ENCODE measurements at places on chromosomes 11 and 22.

GRCh38 chr11:115391598-115391997 is 112.6 kb downstream of the CADM1 start:
- DNase-seq, result no peak

DNA sequence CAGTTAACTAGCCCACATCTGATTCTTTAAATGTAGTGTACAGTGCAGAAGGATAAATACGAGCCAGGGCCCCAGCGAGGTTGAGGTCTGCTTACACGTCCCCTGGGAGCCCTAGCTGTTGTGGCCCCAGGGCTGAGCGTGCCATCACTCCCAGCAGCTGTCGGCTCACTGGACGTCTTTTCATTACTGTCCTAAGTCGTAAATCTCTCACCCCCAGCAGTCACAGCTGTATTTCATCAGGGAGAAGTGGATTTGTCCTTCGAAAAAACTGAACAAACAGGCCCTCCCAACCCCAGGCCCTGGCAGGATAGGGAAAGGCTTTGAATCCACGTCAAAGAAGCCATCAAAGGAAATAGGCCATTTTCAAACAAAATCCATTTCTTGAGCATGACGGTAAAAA is 110.4 kb upstream of the CSNK2A3 start:
- no peak for DNase-seq

GRCh38 chr11:133403900-133404299 is 128.4 kb downstream of the OPCML start:
- no peak for DNase-seq

- DNase-seq, result no peak
These were observed 62.4 kb upstream of the BMAL1 start for GRCh38 chr11:13215149-13215548.

DNA sequence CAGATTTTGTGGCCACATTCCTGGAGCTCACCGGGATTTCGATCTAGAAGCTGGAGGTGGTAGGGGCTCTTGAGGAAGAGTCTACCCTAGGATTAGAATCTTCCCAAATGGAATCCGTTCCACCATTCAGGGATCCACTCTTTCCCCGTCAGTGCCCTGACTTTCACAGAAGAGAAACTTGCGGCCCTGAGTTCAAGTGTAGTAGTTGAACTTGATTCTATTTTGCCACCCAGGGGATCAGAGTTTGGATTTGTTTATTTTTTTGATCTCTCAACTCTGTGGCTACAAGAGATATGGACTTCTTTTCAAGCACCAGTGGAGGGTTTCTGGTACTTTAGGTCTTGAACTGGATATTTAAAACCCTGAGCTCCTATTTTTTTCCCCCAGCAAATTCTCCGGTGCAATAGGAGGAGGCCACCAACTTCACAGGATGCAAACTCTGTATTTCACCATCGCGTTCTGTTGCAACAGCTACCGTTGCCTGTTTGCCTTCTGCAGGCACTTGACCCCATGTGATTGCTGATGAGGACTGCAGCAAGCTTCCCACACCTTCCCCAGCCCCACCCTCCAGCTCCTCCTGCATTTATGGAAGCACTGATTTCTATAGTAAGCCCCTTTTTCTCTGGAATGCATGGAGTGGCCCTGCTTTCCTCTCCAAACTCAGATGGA is 14.8 kb upstream of the MRGPRF start:
- DNase-seq, result no peak

DNA sequence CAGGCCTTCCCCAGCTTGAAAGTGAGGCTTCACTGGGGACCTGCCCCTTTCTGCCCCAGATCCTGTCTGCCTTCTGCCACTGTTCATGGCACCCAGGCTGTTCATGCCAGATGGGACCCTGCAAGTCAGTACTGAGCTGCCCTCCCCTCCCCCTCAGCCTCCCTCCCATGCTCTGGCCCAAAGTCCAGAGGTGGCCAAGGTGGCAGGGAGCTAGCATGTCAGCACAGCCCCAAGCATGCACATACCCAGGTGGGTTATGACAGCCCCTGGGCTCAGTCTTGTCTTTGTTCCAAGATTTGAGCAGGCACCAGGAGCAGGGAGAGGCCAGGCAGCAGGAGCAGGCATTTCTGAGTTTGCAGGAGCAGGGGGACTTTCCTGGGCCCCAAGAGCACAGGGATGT is 44.1 kb downstream of the DDIAS start:
- DNase-seq, result no peak

DNA sequence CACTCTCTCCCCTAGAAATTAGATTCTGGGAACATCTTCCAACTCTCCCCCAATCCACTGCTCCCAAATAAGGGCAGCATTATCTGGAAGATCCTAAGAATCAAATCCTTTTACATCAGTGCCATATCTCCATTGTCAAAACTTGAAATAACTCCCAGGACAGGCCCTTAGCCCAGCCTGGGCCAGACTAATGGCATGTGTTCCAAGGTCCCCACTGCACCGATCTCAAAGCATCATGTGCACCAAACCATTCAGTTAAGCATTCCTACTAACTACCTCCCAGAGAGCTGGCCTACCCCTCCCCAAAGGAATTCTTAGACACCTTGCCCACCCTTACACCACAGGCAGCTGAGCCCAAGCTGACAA is 44.2 kb upstream of the POU2AF1 start:
- no peak for DNase-seq

GRCh38 chr11:96267001-96267495 is 75.9 kb downstream of the MAML2 start:
- DNase-seq, result no peak

DNA sequence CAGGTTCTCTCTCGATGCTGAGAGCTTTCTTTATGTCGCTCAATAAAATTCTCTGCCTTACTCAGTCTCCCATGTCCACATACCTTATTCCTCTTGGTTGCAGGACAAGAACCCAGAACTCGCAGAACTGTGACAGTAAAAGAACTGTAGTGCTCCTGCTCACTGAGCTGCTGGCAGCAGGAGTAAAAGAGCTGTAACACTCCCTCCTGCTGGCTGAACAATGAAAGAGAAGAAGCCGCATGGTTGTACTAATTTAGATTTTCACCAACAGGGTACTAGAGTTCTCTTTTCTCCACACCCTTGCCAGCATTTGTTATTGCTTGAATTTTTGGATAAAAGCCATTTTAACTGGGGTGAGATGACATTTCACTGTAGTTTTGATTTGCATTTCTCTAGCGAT is 433.2 kb downstream of the GUCY1A2 start:
- no peak for DNase-seq

DNA sequence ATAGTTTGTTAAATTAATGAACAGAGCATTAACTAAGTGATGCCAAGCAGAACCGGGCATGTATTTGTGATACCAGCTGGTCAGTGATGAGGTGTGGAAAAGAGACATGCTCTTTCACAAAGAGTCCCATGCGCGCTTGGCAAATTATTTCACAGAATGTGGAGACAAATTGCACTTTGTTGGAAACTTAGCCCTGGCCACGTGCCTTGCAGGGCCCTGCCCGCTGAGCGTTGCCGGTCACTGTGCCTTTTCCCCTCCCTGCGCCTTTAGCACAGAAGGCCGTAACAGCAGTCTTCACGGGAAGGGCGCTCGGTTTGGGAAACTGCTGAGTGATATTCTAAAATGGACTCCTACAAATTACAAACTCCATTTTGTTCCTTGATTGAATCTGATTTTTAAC is 235.9 kb downstream of the TBC1D22A start:
- DNase-seq, result no peak

- DNase-seq, result no peak
These were observed 23.9 kb downstream of the GLB1L2 start for GRCh38 chr11:134355656-134356055.

DNA sequence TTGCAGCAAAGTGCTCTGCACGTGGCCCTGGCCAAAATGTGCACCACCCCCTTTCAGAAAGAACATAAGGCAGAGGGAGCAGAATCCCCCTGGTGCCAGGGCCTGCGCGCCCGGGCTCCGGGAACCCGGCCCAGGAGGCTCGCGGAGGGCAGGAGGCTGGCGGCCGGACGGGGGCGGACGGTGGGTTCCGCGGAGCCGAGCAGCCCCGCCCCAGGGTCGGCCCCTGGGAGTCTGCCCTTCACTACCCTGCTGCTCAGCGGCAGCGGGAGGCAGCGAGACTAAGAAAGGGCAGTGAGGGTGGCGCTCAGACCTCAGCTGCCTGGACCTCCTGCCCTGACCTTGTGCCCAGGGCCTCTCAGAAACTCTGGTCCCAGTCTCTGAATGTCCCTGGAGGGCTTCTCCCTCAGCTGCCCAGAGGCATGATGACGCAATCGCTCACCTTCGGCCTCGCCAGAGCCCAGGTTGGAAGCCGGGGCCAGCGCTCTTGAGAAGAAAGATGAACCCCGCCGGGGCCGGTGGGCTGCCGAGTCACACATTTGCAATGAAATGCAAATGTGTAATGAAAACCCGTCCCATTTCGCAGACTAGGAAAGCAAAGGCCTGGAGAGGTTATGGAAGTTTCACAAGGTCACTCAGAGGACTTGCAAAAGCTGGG is 1.1 kb upstream of the CLMP start:
- DNase-seq, result no peak

GRCh38 chr11:67458266-67458665 is 3.1 kb downstream of the CABP4 start:
- DNase-seq, result no peak

All from C1 segment of cervical spinal cord (tissue), 14 donors.